ENCODE measurements at places on chromosomes 16 and 17.

- no peak for DNase-seq
Measured at GRCh38 chr16:46923513-46924295, 39.5 kb downstream of the GPT2 start.

DNA sequence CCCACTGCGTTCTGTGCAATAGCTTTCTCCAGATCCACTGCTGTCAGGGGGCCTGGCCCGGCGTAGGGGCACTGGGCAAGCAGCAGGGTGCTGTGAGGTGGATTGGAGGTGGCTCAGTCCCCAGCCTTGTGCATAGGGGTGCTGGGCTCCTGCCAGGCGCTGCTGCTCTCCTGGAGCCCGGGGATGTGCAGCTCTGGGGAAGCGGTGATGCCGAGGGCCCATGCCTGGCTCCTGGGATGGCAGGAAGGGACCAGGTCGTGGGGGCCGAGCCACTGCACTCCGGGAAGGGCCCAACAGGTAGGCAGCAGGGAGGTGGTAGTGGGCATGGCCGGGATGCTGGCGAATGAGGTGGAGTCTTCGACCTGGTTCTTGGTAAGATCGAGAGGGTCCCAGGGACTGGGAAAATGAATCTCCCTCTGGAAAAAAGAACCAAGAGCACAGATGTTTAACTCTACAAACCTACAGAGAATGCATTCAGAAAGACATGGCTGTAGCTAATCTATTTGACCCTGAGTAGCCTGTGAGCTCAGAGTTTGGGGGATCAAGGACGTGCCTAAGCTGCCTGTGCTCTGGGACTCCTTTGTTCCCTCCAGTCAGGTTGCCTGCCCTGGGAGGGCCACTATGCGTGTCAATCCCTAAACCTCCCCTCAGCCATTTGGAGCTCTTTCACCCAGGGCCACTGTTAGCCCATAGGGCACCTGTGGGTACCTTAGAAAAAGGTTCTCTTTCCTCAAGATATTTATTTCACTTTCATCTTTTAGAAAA, 6.6 kb upstream of the SUPT4H1 start:
- no peak for DNase-seq

DNA sequence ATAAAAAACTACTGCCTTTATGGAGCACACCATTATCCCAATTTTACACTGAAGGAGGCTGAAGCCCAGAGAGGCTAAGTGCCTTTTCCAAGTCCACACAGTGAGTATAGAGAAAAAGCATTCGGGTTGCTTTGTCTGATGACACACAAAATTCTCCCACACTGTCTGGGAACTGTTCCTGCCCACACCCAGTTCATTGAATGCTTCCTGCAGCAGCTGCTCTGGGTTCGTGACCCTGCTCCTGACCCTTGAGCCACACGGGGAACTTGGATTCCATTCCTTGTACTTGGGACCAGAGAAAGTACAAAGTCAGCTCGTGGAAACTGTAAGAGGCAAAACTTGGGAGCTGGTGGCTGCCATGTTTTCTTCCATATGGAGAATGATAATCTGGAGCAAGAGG, 57.9 kb downstream of the AKAP1 start:
- peak; percentile 80 for DNase-seq

DNA sequence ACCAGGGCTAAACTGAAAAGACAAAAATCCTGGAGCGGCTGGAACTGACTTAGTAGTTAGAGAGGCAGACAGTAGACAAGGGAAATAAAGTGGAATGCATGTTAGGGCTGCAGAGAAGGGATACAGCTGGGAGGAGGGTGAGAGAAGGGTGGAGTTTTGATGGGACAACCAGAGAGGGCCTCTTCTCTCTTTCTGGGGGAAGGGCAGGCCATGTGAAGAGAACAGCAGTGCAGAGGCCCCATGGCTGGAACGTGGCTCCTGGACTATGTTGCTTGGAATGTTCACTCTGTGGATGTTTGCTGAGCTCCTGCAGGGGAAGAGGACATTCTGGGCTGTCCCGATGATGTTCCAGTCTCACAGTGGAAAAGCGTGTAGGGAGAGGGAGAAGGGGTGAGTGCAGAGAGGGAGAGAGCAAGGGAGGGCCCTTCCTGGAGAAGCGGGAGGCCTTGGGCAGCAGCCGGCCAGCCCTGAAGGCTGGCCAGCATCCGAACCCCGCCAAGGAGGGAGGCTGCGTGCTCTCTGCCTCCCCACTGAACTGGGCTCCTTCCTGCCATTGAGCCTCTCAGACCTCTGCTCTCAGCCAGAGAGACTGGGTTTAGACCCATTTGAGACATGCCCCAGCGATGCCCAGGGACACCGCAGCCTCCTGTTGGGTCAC, 33.1 kb upstream of the GSE1 start:
- no peak for DNase-seq

- DNase-seq: peak; percentile 54
Measured at GRCh38 chr17:40912486-40913210, 24.8 kb downstream of the KRT23 start.

DNA sequence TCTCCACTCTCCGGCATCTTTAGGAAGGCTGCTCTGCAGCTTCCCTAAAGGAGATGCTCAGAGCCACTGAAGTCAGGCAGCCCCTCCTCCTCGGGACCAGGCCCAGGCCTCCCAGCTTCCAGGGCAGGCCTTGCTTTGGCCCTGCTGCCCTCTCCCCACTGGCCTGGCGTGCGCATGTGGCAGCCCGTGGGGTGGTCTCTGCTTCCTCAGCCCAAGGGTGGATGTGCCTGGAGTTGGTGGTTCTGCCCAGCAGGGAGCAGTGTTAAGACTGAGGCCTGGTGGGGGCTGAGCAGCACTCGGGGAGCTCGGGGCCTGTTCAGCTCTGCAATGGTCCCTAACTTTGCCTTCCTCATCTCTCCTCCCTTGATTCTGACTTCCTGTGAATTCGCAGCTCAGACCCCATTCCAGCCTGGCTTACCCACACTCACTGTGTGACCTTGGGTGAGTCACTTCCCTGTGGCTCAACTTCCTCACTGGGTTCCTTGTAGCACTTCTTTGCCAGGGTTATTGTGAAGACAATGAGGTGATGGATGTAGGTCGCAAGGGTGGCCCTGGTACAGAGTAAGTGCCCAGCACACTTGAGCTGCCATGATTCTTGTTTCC, 63.2 kb downstream of the NKD1 start:
- DNase-seq: peak; percentile 79

GRCh38 chr17:58294034-58294433, 13.3 kb upstream of the MPO start:
- DNase-seq: no peak

GRCh38 chr16:67181346-67181745, 2.4 kb downstream of the MATCAP1 start:
- peak; percentile 24 for DNase-seq

GRCh38 chr16:71645450-71645849, 19.5 kb downstream of the MARVELD3 start:
- peak; percentile 30 for DNase-seq

GRCh38 chr16:85749771-85750145, 1.1 kb downstream of the C16orf74 start:
- DNase-seq: no peak

DNA sequence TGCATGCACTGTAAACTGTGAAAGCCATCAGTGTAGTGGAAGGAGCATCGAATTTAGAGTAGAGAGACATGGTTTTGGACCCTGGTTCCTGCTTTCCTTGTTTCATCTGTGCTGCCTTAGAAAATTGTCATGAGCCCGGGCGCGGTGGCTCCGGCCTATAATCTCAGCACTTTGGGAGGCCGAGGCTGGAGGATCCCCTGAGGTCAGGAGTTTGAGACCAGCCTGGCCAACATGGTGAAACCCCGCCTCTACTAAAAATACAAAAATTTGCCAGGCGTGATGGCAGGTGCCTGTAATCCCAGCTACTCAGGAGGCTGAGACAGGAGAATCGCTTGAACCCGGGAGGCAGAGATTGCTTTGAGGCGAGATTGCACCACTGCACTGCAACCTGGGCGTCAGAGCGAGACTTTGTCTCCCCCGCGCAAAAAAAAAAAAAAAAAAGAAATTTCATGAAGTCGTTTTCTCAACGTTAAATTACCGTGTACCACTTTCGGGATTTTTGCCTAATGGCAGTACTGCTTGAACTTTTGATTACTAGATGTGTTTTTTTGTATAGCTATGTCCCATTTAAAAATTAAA, 912 bp downstream of the COQ7 start:
- DNase-seq: no peak

DNA sequence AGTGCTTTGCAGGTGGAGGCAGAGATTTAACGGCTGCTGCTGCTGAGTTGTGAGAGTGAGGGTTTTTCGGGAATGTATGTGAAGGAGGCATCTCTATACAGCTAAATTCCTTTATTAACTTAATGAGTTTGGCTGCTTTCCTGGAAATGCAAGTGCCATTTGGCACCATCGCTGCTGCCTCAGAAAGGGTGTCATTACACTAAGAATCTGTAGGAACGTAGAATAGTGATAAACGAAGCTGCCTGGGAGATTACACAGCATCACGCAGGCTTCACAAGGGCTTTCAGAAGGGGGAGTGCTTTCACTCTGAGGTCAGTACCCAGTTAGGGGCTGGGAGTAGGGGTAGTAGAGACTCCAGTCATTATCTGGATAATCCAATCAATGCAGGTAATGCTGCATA, 14.1 kb upstream of the NLRP1 start:
- DNase-seq: no peak

- DNase-seq: no peak
Measured at GRCh38 chr16:75402821-75403475, 30.4 kb downstream of the CFDP1 start.
